ENCODE measurements at places on chromosomes 7 and 10.

DNA sequence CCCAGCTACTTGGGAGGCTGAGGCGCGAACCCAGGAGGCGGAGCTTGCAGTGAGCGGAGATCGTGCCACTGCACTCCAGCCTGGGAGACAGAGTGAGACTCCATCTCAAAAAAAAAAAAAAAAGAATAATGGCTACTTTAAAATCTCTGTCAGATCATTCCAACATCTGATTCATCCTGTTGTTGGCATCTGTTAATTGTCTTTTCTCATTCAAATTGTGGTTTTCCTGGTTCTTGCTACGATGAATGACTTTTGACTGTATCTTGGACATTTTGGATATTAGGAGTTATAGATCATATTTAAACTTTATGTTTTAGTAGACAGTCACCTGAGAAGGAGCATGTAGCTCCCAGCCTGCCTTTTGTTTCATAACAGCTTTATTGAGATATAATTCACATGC, 8.5 kb downstream of the TPST1 start:
- no peak for DNase-seq

DNA sequence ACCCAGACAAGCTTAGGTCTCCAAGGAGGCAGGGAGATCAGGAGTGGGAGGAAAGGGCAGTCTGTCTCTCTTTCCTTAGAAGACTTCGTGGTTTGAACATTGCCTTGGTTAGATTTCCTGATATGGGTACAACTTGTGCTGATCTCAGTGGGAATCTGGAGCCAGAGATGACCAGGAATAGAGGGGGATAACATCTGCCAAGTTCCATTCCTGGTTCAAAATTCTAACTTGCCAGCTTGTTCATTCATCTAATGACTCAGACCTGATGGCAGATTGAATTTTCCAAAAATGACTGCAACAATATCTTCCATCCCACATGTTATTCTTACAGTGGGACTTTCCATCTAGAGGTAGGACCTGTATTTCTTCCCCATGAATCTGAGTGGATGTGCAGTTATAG, 394.3 kb upstream of the PODXL start:
- no peak for DNase-seq

GRCh38 chr10:18469125-18469524, 182.3 kb downstream of the NSUN6 start:
- DNase-seq, result no peak

DNA sequence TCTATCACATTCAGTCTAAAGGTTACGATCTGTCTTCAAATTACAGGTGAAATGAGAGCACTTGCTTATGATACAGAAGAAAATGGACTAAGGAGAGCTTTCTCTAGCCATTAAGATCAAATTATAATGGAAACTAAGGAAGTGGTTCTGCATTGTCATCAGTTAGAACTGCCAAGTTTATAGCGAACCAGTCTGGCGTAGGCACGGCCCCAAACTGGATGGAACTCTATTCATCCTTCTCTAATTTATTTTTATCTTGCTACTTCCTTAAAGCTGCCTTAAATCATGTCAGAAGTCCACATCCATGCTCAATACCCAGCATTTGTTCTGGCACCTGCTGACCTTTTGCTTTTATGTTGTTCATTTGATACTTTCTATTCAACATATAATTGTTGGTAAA, 63.7 kb upstream of the APBB1IP start:
- no peak for DNase-seq

GRCh38 chr10:132808383-132809231, 22.7 kb upstream of the NKX6-2 start:
- no peak for DNase-seq

DNA sequence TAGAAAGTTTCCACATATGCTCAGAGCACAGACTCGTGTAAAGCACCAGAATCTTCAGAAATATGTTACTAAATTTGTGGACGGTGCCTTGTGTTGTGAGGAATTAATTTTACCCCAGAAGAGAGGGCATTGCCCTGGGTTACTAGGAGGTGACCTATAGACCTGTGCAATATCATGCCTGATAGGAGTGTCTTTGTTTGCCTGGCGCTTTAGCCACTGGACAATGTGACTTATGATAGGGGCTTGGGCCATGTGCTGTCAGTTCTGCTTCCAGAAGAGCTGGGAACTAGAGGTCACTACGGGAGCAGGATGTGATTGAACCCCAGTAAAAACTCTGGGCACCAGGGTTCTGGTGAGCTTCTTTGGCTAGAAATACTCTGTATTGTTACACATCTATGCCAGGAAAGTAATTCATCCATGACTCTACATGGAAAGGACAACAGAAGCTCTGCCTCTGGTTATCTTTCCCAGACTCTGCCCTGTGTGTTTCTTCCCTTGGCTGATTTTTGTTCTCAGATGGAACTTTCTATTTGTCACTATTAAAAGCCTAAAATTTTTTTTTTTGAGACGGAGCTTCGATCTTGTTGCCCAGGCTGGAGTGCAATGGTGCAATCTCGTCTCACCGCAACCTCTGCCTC, 75.5 kb downstream of the SIRT1 start:
- no peak for DNase-seq

Measured in substantia nigra (tissue), 51 donors.